B cell (primary cell): ENCODE measurements at places on chromosomes 4 and X. TPM values are rescaled to one million over a fixed set of nuclear protein-coding genes. Genes with fewer than 3 reads are reported as not detected.

Gene AVPR2
- 0.53 TPM in 1 of 2 replicates, not detected in the other for total RNA-seq

Gene ARHGEF38
- not detected in 2 replicates for total RNA-seq

Gene JCHAIN
- total RNA-seq = 72.3 and 90.8 TPM in 2 replicates

DNA sequence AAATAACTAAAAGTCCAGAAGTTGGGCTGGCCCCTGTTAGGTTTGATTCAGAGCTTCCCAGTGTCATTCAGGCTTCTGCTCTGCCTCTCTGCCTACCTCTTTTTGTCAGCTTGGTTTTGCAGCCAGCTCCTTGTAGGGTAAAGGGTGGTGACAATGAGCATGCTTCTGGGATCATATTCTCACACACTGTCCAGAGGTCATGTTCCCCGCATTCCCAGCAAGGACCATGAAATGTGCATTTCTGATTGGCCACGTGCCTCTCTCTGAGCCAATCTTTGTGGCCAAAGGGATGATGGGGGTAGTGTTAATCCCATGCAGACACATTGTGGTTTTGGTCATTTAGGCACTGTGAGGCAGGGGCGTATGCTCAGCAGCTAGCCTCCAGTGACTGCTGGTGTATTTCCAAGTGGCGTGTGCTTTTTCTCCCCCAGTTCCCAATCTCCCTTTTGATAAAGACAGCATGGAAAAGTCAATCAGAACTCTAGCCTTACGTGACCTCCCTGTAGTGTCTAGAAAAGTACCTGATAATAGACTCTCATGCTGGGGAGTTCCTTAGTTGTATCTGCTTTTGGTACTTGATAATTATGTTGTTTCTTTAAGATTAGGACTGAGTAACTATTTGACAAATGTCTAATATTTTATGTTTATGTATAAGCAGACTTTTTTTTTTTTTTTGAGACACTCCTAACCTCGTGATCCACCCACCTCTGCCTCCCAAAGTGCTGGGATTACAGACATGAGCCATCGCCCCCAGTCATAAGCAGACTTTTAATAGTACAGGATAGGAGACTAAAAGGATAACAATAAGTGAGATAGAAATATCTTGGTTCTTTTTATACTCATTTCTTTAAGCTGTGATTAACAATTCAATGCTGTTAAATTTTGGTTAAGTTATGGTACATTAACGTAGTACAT is 57.8 kb downstream of the KIAA0232 start:
- no peak for DNase-seq

DNA sequence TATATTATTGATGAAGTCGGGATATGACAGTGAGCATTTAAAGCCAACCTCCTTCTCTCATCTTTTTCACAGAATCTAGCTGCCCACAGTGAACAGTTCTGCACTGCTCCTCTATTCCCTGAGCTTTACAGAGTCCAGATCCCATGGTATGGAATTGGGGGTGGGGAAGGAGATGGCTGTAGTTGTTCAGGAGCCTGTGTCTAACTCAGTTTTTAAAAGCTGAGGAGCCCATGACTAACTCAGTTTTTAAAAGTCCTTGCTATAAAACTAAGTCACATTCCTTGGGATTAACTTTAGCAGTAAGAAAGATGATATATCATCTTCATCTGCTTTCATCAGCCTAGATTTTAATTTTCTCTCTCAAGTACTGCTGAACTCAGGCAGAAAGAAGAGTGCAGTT is 96.4 kb upstream of the STIM2 start:
- no peak for DNase-seq
